ENCODE measurements at places on chromosomes 6 and 20. TPM values are rescaled to one million over a fixed set of nuclear protein-coding genes. Genes with fewer than 3 reads are reported as not detected.

ARMC12 gene
- total RNA-seq = 0.22 TPM

EDN1 gene
- total RNA-seq = 1.3 TPM

FUT9 gene
- not detected for total RNA-seq

CABLES2 gene
- total RNA-seq = 2.8 TPM

BFSP1 gene
- 1.5 TPM for total RNA-seq

PACRG gene
- 0.33 TPM for total RNA-seq

LTB gene
- total RNA-seq = not detected

THEMIS gene
- not detected for total RNA-seq

SYNDIG1 gene
- total RNA-seq = 0.33 TPM

KHDC1 gene
- total RNA-seq = 3.9 TPM

TBXT gene
- total RNA-seq = not detected

TNFRSF6B gene
- 57.4 TPM for total RNA-seq

TAAR5 gene
- not detected for total RNA-seq

GSTA2 gene
- not detected for total RNA-seq

RNF146 gene
- 62.8 TPM for total RNA-seq

SLC17A9 gene
- total RNA-seq = 16.6 TPM

STMND1 gene
- total RNA-seq = not detected

C20orf204 gene
- total RNA-seq = 1.2 TPM

BCLAF1 gene
- total RNA-seq = 103 TPM

TEAD3 gene
- 12.5 TPM for total RNA-seq

FYN gene
- total RNA-seq = 64.6 TPM

NKX2-2 gene
- not detected for total RNA-seq

IBTK gene
- total RNA-seq = 67.3 TPM

RTN4IP1 gene
- 9.1 TPM for total RNA-seq

EEF1A2 gene
- total RNA-seq = 0.33 TPM

MED20 gene
- 32.9 TPM for total RNA-seq

HLA-DQB1 gene
- not detected for total RNA-seq

PAK5 gene
- total RNA-seq = not detected

TRMT11 gene
- total RNA-seq = 51.4 TPM

OR12D3 gene
- total RNA-seq = not detected

ENPP3 gene
- under 0.01 TPM for total RNA-seq

VNN1 gene
- not detected for total RNA-seq

GPR6 gene
- not detected for total RNA-seq

NR2E1 gene
- total RNA-seq = not detected

KIAA1755 gene
- 0.66 TPM for total RNA-seq

EYA4 gene
- 14.5 TPM for total RNA-seq
